Hepatocyte (in vitro differentiated cells): ENCODE measurements at places on chromosomes 5 and 9.

- DNase-seq = no peak
- H3K27me3 ChIP-seq = no peaks in the 10 kb centered on the region
- no peak overlapping the region for H3K4me3 ChIP-seq
- H3K36me3 ChIP-seq = no peaks in the 10 kb centered on the region
Observed at GRCh38 chr5:158140120-158140731, 281.3 kb upstream of the CLINT1 start.

GRCh38 chr5:146751781-146752401 is 126.7 kb downstream of the PPP2R2B start:
- DNase-seq = no peak
- H3K27me3 ChIP-seq = no peaks in the 10 kb centered on the region
- H3K36me3 ChIP-seq = no peaks in the 10 kb centered on the region
- H3K4me3 ChIP-seq = no peak overlapping the region
- H3K27ac ChIP-seq = no peak overlapping the region

GRCh38 chr9:98568909-98569469 is 139.7 kb downstream of the GABBR2 start:
- H3K36me3 ChIP-seq = no peaks in the 10 kb centered on the region
- no peaks in the 10 kb centered on the region for H3K4me1 ChIP-seq
- H3K27ac ChIP-seq = no peak overlapping the region
- no peak for DNase-seq
- H3K4me3 ChIP-seq = no peak overlapping the region

DNA sequence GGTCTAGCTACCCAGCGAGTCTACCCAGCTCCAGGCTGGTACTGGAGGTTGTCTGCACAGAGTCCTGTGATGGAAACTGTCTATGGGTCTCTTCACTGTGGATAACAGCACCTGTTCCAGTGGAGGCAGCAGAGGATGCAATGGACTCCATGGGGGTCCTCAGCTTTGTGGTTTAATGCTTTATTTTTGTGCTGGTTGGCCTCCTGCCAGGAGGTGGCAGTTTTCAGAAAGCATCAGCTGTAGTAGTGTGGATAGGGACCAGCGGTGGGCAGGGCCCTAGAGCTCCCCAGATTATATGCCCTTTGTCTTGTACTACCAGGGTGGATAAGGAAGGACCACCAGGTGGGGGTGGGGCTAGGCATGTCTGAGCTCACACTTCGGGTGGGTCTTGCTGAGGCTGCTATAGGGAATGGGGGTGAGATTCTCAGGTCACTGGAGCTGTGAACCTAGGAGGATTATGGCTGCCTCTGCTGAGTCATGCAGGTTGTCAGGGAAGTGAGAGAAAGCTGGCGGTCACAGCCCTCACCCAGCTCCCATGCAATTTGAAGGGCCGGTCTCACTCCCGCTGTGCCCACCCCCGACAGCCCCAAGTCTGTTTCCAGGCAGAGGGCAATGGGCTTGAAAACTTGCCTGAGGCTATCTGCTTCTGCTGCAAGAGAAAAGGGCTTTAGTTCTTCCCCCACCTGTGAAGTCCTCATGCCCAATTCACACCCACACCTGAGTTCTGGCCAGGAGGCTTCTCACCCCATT is 397.1 kb downstream of the TLE1 start:
- no peak overlapping the region for H3K27ac ChIP-seq
- no peaks in the 10 kb centered on the region for H3K4me1 ChIP-seq
- no peak for DNase-seq
- H3K4me3 ChIP-seq = no peak overlapping the region
- H3K27me3 ChIP-seq = no peaks in the 10 kb centered on the region

DNA sequence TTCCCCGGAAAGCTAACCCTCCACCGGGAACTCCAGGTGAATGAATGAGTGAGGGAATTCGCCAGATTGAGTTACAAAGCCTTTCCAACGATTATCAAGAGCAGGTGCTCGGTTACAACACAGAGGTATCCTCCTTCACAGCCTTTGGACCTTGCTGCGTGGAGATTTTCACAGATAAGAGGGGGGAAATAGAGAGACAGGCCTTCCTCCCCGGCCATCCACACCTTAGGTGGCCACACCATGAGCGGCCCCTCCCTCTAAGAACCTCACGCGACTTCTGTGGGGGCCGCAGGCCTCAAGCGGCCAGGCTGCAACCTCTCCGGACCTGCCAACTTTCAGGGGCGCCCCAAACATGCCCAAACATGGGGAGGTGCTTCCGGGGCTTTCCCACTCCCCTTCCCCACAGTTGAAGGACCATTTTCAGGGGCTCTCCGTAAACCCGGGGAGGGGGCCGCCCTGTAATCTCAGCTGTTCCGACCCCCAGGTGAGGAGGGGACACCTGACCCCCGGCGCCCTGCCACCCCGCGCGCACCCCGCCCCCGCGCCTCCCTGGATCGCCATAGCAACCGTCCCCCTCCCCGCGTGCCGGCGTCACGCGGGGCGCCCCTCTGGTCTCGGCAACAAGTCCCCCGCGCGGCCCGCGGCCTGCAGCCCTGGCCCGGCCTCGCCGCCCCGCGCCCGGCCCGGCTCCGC is 603 bp downstream of the DENND1A start:
- DNase-seq = peak; percentile 67
- no peaks in the 10 kb centered on the region for H3K36me3 ChIP-seq
- peak overlapping the region; percentile 93 for H3K27ac ChIP-seq
- peak overlapping the region; percentile 51 for H3K4me3 ChIP-seq
- no peaks in the 10 kb centered on the region for H3K27me3 ChIP-seq

- no peaks in the 10 kb centered on the region for H3K36me3 ChIP-seq
- no peaks in the 10 kb centered on the region for H3K27me3 ChIP-seq
- DNase-seq = no peak
- H3K4me3 ChIP-seq = no peak overlapping the region
- no peaks in the 10 kb centered on the region for H3K4me1 ChIP-seq
Observed at GRCh38 chr5:91352831-91353695, 30.1 kb downstream of the ARRDC3 start.
